ENCODE measurements at places on chromosomes 3 and 15. TPM values are rescaled to one million over a fixed set of nuclear protein-coding genes. Genes with fewer than 3 reads are reported as not detected.

GRCh38 chr3:179067839-179068238 is 3.8 kb downstream of the ZMAT3 start:
- DNase-seq = no peak

- no peak for DNase-seq
Measured at GRCh38 chr3:33067484-33067883, 29.5 kb downstream of the GLB1 start.

GHSR gene
- total RNA-seq = not detected

XCR1 gene
- not detected for total RNA-seq

MRAS gene
- 0.16 TPM for total RNA-seq

CORO2B gene
- total RNA-seq = not detected

IL5RA gene
- not detected for total RNA-seq

ISLR gene
- not detected for total RNA-seq

All from activated naive CD8-positive, alpha-beta T cell treated with anti-CD3 and anti-CD28 coated beads for 36 hours (primary cell).